Astrocyte (in vitro differentiated cells and primary cell): ENCODE measurements at places on chromosomes 4 and X. TPM values are rescaled to one million over a fixed set of nuclear protein-coding genes. Genes with fewer than 3 reads are reported as not detected.

- DNase-seq: no peak
Observed at GRCh38 chrX:2700405-2701320, 9.6 kb downstream of the CD99 start.

DNA sequence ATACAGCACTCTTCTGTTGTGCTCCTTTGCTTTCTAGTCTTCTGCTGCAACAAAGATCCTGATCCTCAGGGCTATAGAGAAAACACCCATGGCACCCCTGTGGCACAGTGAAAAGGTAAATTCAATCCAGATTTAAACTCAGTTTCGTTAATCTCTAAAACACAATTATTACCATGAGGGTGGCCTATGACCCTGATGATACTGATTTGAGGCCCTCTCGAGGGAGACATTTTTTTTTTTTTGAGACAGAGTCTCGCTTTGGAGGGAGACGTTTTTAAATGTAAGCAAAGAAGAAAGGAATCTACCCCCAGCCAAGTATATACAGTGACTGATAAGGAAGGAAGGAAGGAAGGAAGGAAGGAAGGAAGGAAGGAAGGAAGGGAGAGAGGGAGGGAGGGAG lies 967.8 kb upstream of the DIAPH2 start:
- no peak for DNase-seq

Gene EMCN
- not detected in 2 replicates for total RNA-seq

DNA sequence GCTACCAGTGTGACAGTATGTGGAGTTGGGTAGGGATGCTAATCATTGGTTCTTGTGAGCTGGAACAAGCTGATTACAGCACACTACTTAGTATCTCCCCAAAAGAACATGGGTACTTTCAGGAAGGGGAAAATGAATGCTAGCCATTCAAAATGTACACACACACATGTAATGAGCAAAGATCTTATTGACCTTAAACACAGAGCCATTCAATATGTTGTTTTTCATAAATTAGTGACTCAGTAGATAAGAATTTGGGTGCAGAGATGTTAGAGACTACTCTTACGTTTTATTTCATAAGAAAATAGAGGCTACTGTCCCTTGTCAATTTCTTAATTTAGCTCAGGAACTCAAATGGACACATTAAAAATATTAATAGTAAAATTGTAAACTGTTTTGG lies 509.5 kb upstream of the ATOH1 start:
- no peak for DNase-seq

- peak; percentile 83 for DNase-seq
Observed at GRCh38 chr4:53714236-53715140, 123.2 kb upstream of the LNX1 start.

DNA sequence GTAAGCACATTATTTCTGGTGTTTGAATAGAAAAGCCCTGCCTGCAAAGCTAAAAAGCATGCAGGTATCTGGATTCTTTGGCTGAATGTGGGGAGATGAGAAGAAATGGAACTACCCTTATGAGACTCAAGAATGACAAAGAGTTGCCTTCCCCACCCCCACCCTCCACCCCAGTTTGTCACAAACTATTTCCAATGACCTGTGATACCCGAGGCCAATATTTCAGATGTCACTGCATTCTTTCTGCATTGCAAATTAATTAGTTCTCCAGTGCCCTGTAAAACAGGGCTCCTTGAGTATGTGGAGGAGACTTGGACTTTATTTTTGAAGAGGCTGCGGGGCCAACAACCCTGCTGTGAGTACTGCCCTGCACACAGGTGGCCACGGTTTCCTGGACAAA lies 116.4 kb downstream of the ZNF827 start:
- DNase-seq: no peak

Gene TMA16
- total RNA-seq: 33.3 and 33.5 TPM in 2 replicates

- no peak for DNase-seq
Observed at GRCh38 chrX:150465881-150466775, 102.3 kb upstream of the MTM1 start.

Gene HMX1
- total RNA-seq: 0.25 TPM in 1 of 2 replicates, not detected in the other

DNA sequence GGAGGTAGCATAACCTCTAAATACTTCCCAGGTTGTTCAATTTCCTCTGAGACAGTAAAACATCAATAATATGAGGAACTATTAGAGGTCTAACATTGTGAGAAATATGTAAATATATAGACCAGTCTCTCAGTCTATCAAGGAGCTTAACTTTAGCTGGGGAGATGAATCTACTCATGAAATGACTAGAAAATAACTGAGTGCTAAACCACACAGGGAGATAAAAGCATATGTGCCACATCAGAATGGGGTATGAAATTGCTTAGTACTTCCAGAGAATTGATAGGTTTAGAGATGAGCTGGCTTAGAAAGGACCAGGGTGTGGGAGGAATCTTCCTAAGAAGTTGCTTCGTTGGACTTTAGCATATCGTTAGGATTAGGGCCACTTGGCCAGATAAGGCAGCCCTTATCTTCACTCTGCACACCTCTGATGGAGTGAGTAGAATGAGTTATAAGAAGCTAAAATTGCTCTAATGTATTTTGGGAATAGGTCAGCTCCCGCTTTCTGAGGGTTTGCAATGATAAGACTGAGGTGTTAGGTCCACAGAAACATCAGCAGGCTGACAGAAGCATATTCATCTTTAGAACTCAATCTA lies 299.2 kb downstream of the UNC5C start:
- no peak for DNase-seq

- no peak for DNase-seq
Observed at GRCh38 chr4:104964410-104965175, 182.1 kb upstream of the TET2 start.

GRCh38 chrX:3567686-3568085 lies 145.8 kb downstream of the PRKX start:
- peak; percentile 15 for DNase-seq
